ENCODE measurements at places on chromosomes 5 and 9.

- DNase-seq, result no peak
Observed at GRCh38 chr9:88737031-88737430, 202.1 kb downstream of the NXNL2 start.

GRCh38 chr5:175328176-175328575 is 115.8 kb downstream of the DRD1 start:
- no peak for DNase-seq

GRCh38 chr9:4538107-4538506 is 47.8 kb downstream of the SLC1A1 start:
- DNase-seq, result no peak

- peak; percentile 83 for DNase-seq
Observed at GRCh38 chr9:123131258-123131657, 97.8 kb downstream of the GPR21 start.

GRCh38 chr5:16865151-16865550 is 70.9 kb downstream of the MYO10 start:
- no peak for DNase-seq

GRCh38 chr9:23672151-23672550 is 153.9 kb downstream of the ELAVL2 start:
- DNase-seq, result no peak

DNA sequence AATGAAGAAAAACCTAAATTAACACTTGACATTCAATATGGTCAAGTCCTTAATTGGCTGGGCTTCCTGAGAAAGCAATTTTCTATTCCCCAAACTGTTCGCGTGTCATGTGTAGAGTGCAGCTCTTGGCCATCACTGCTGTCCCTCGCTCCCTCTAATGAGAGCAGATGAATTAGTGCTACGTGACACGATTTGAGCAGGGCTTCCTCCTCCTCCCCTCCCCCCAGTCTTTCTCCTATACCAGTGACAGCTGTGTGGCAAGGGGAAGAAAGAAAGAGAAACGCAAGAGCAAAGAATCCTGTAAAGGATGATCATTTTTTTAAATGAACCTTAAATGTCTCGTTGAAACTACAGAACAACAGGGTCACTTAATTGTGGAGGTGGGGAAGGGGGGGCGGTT is 159.6 kb downstream of the BNC2 start:
- DNase-seq, result no peak

DNA sequence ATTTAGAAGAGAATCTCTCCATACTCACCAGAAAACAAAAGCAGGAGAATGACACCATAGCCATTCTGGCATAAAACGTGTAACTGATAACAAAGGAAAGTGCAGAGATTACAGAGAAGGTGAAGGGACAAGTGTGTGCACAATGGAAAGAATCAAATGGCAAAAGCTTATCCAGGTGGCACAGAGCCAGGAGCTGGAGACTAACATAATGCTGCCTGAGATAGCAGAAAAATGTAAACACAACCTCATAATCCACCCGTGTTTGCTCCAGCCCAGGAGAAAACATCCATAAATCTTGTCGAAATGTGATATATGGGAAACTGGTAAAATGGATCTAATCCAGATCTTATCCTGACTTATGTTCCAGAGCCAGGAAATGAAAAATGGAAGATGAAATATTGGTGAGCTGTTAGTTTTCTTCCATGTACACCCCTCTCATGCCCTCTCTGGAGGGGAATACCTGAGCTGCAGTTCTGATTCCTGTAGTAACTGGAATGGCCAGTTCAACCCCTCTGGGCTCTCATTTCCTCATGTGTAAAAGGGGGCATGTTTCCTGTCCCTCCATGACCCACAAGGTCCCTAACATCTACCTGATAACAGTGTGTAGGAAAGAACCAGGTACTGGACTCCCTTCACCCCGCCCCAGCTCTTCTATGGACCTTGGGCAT is 212.3 kb upstream of the DAPK1 start:
- no peak for DNase-seq

GRCh38 chr5:66661149-66661548 is 65.0 kb downstream of the MAST4 start:
- DNase-seq, result peak; percentile 2

DNA sequence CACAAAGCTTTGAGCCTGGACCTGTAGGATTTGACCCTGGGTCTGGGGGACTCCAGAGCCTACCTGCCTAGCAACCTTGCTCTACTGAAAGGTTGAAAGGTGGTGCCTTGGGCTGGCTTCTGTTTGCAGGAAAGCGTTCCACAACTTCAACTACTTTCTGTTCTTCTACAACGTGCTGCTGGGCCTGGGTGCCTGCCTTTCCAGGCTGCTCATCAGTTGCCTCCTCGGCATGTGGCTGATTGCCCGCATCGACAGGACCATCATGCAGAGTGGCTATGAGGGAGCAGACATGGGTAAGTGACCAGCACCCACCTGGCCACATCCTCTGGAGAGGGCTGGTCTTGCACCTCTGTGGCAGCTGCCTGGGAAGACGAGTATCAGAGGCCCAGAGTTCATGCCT is 13.6 kb upstream of the CCDC180 start:
- DNase-seq, result no peak

- no peak for DNase-seq
Observed at GRCh38 chr5:114504560-114504959, 142.7 kb downstream of the KCNN2 start.

DNA sequence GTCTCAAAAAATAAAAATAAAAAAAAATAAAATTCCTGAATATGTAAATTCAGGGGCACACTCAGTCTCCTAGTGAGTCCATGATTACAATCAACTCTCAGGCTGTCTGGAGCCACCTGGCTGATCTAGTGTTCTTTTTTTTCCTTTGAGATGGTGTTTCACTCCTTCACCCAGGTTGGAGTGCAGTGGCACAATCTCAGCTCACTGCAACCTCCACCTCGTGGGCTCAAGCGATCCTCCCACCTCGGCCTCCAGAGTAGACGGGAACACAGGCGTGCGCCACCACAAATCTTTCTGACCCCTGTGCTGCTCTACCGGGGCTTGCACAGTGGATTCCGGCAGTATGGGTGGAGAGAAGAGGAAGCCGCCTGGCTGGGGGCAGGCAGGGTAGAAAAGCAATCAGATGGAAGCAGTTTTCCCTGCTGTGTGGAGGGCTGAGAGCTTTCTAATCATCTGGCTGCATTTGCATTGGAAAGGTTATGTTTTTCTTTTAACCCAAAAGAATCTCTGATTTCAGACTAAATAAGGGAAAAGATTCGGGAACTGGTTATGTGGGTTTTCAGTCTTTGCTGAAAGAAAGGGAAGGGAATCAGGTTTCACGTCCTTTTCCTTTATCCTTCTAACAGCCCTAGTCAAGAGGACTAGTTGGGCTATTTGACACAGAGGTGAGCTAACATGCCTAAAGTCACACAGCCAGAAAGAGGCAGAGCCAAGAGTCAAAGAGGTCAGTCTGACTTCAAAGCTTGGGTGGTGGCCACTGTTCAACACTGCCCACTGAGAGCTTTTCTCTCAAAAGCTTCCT is 26.3 kb upstream of the CORO2A start:
- DNase-seq, result no peak

DNA sequence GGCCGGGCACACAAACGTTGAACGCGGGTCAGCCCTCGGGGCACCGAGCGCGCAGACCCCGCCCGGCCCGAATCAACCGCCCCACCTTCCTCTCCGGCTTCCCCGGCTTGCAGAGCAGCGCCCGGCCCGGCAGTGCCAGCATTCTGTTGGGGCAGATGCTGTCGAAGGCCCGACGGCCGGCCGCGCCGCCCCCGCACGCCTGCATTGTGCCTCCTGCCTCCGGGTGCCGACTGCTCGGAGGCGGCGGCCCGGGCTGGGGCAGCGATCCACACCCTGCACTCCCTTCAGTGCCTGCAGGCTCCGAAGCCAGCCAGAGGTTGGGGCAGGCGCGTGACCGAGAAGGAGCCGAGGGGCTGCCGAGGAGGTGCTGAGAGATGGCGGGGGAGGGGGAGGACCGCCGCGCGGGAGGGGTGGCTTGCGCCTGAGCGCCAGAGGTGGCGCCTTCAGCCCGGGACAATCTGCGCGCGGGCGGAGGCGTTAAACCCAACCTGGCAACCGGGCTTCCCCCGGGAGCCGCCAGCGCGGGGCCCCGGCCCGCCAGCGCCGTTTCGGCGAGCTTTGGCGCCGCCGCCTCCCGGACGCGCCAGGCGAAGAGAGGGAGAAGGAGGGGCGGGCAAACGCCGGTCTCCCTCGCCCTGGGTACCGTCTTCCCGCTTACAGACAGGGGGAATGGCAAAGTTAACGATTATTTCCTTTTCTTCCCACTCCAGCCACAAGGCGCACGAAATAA is at the start of gene MCIDAS:
TSS of gene MCIDAS (minus strand) at position 382 of the 730 bp plus-strand sequence. CDS start at position 205, 177 bp downstream.
- peak; percentile 72 for DNase-seq

DNA sequence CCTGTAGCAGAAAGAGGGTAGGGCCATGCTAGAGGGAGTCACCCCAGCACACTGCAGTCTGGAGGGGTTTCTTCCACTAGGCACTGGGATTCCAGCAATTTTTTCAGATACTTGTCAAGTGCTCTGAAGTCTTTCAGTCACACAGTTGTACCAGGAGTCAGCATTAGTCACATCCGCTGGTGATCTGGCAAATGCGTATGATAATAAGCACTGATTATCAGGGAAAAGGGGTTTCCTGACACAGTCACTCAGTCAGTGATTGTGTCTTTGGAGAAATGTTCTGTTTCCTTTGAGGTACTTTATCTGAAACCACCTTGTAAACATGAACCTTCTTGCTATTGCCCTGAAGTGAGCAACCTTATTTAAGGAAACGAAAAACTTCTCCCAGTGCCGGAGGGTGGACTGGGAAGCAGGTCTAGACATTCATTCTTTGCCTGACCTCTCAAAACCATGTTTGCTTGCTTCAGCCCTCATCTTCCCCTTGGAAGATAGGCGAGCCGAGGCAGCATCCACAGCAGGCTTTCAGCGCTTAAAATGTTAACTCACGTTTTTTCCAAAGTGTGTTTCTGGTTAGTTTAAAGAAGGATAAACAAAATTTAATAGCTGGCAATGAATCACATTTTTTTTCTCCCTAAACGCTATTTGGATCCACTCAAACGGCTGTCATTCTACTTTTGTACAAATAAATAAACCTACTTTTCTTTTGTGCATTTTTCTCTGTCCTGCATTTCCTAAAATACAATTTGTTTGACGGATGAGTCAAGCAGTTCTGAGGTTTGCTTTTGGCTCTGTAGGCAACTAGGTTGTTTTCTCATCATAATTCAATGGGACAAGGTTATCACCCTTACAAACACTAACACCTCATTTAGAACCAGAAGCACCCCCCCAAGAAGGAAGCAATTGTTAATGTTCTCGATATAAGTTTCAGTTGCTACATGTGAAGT is 77.7 kb downstream of the FOXD1 start:
- peak; percentile 99 for DNase-seq

DNA sequence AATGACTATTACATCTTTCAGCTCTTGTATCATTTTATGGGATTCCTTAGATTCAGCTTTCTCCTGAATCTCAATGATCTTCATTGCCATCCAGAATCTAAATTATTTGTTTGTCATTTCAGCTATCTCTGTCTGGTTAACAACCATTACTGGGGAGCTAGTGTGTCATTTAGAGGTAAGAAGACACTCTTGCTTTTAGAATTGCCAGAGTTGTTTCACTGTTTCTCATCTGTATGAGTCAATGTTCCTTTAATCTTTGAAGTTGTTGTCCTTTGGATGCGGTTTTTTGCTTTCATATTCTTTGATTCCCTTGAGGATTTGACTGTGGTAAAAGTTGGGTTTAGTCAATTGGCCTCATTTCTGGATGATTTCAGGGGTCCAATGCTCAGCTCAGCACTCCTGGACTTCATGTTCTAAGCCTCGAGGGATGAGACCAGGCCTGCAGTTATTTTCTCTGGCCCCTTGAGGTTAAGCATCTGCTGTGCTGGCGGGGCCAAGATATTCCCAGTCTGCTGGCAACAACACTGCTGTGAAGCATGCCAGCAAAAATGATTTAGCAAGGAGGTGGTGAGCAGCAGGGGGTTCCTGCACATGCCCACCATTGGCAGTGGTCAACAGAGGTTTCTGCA is 102.4 kb upstream of the PCSK5 start:
- no peak for DNase-seq

DNA sequence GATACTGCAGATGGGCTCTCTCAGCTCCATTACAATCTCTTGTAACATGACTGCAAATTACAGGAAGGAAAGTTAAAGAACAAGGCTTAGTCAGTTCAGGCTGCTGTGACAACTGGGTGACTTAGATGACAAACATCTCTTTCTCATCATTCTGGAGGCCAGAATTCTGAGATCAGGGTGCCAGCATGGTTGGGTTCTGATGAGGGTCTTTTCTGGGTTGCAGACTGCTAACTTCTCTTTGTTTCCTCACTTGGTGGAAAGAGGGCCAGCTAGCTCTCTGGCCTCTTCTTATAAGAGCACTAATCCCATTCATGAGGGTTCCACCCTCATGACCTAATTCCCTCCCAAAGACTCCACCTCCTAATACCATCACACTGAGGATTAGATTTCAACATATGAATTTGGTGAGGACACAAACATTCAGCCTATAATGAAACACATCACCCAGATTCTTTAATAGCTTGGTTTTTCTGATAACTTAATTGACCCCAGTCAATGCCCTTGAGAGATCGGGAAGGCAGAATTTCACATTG is 73.6 kb upstream of the MAMDC2 start:
- DNase-seq, result peak; percentile 25

DNA sequence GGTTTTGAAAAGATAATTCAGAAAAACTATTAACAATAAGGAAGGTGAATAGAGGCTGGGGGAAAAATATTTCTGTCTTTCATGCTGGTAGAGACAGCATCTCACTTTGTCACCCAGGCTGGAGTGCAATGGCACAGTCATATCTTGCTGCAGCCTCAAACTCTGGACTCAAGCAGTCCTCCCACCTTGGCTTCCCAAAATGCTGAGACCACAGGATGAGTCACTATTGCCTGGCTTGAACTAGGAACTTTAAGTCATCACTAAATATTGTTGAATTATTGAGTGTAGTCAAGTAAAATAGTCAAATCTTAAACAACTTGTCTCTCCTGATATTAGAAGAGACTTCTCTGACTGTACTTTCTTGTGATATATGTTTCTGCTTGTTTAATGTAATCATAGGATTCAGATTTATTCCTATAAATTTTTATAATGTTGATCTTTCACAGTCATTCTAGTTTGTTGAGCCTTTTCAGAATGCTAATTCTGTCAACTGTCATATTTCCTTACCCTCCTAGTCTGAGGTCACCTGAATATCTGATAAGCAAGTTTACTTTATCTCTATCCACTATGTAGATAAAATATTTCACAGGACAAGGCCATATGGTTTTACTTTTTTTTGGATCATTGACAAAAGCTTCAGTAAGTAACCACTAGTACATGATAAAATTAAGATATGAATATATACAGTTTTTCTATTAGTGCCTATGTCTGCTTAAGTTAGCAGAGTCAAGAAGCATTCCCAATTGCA is 1696.5 kb downstream of the MAT2B start:
- DNase-seq, result no peak
